ENCODE measurements at places on chromosomes 1 and 21. TPM values are rescaled to one million over a fixed set of nuclear protein-coding genes. Genes with fewer than 3 reads are reported as not detected.

Gene RASAL2
- 19.9 TPM for polyA plus RNA-seq

- DNase-seq = no peak
Measured at GRCh38 chr1:61259379-61260148, 177.2 kb downstream of the NFIA start.

GRCh38 chr21:42571391-42572150 is 57.9 kb downstream of the SLC37A1 start:
- DNase-seq = no peak

GRCh38 chr1:31426249-31426922 is 13.4 kb downstream of the SERINC2 start:
- no peak for DNase-seq

GRCh38 chr21:29224006-29224405 is 74.7 kb upstream of the BACH1 start:
- no peak for DNase-seq
